ENCODE measurements at places on chromosomes 5 and 9.

- no peak for DNase-seq
Measured at GRCh38 chr5:14431534-14431933, 150.1 kb upstream of the OTULINL start.

DNA sequence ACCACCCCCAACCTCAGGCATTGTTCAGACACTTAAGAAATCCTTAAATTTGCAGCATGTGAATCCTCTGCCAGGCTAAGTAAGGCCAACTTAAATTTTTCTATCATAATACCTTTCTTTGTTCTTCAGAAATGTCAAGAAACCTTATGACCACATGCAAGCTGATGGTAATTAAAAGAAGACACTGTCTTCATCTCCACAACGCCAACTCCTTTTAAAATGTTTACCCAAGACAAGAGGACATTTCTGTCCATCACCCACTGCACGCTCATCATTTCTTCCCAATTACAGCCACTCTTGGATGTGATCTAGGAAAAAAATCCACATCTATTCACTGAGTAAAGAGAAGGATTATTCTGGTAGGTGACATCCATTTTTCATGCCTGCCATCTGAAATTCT, 6.1 kb upstream of the IFNK start:
- no peak for DNase-seq

- no peak for DNase-seq
Measured at GRCh38 chr9:21294364-21294774, 10.7 kb downstream of the IFNA5 start.

GRCh38 chr5:104015765-104016164, 453.2 kb upstream of the NUDT12 start:
- no peak for DNase-seq

DNA sequence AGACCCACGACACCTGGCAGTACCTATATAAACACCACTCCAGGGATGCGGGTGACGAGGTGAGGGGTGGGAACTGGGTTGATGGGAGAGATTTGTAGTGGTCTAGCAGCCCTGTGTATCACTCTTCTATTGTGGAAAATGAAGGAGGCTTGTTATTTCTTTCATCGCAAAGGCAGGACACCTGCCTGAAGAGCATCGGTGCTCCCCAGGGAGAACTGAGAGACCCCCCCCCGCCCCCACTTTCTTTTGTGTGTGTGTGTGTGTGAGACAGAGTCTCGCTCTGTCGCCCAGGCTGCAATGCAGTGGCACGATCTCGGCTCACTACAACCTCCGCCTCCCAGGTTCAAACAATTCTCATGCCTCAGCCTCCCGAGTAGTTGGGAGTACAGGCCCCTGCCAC, 8.3 kb upstream of the WDR5 start:
- DNase-seq = no peak

- DNase-seq = no peak
Measured at GRCh38 chr9:75239176-75239575, 150.9 kb downstream of the OSTF1 start.

Data from activated T-helper 9 cell treated with anti-CD3 and anti-CD28 coated beads, Interleukin-2, amount 50 U/mL, for 16 hours (primary cell).